Fibroblast of villous mesenchyme (primary cell): ENCODE measurements at places on chromosomes 6 and 20. TPM values are rescaled to one million over a fixed set of nuclear protein-coding genes. Genes with fewer than 3 reads are reported as not detected.

The MATN4 gene
- total RNA-seq, result not detected in 2 replicates

The FAM210B gene
- 38.0 and 46.2 TPM in 2 replicates for total RNA-seq

The C20orf141 gene
- total RNA-seq, result 0.32 TPM in 1 of 2 replicates, not detected in the other

DNA sequence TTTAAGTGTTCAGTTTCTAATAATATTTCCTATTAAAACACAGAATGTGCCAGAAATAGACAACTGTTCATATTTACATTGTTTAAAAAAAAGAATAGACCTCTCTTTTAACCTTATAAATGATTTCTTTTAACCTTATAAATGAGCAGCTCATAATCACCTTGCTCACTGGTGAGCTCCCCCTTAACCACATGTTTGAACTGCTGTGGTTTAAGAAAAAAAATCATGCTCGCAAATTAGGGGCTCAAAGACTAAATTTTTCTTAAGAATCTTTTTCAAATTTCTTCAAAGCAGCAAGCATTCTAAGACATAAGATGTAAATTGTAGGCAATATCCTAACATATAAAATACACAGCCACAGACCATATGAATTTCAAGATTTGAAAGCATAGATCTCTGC lies 32.8 kb downstream of the FAM8A1 start:
- no peak for DNase-seq

- DNase-seq, result no peak
These were observed 30.7 kb downstream of the FGD2 start for GRCh38 chr6:37036146-37036545.

DNA sequence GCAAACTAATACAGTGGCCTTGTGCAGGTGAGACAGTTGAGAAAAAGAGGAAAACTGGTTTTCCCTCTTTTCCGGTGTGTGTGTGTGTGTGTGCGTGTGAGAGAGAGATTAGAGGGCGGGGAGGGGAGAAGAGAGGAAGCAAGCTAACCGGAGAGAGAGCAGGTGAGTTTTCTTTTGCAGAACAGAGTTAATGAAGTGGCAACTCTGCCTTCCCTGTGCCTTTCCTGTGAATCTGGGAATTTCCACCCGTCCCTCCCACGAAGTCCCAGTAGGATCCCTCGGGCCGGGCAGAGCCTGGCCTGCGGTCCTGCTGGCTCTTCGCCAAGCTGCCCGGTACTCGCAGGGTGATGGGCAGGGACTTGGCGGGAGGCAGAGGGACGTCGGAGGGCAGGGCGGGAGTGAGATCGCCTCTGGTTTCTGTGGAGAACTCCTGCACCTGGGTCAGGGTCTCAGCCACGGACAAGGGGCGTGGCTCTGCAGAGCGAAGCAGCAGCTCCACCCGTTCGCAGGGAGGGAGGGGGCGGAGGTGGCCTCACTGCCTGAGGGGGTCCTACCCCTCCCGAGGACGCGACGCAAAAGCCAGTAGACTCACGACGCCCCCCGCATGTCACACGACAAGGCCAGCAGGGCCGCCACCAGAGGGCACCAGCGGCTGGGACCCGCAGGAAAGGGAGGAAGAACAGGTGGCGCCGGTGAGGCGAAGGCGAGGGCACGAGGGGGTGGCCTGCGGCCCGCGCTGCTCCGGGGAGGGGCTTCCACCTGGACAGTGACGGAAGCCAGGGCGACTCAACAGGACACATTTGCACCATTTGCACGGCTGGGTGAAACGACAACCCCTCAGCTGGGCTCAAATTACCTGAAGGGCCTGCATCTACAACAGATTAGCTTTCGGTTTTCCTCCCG lies 51.2 kb upstream of the RNF182 start:
- DNase-seq, result peak; percentile 3
